ENCODE measurements at places on chromosomes 3 and 15.

DNA sequence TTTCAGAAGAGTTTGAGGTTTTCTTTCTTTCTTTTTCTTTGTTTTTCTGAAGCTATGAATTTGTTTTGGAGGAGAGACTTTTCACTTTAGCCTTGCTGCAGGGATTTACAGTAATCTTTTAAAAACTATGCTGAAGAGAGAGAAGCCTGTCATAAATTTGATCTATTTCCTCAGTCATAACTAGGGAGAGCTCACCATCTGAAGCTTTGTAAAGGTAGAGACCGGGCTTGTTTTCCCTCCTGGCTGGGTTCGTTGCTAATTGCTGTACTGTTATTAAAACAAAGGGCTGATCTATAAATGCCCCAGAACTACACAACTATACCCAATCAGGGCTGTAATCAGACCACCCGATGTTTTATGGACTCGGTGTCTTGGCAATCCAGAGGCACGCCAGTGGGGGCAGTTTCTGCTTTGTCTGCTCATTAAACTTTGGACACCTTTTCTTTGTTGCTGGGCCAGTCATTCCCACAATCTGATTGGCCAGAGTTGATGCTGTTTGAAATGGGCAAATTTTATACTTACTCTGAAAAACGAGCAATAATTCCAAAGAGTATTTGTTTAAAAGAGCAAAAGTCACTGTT, 164.3 kb downstream of the CACNA1D start:
- no peak for DNase-seq

GRCh38 chr3:134722969-134723368, 72.1 kb upstream of the EPHB1 start:
- DNase-seq: no peak

DNA sequence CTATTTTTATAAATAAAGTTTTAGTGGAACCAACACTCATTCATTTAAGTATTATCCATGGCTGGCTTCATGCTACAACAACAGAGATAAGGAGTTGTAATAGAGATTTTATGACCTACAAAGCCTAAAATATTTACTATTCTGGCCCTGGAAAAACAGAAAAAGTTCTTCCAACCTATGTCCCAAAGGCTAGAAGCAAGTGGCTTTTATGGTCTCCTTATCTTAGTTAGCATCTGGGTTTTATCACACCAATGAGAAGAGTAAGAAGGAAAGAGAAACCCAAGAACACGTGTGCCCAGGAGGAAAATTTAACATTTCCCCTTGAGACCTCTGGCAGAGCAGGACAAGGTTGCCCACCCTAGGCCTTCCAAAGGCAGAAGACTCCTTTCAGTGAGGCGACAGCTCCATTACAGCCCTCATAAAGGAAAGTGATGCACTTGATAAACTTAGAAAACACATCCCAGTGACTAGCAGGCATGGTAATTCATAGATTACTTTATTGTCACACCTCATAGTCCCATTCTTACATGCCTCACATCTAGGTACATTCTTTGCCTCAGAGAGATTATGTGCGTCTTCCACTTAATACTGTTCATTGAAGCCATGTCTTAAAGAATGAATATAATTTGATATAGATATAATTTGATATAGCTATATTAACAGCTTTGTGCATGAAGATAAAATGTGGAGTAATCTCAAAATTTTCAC, 113.2 kb upstream of the ACP3 start:
- no peak for DNase-seq

DNA sequence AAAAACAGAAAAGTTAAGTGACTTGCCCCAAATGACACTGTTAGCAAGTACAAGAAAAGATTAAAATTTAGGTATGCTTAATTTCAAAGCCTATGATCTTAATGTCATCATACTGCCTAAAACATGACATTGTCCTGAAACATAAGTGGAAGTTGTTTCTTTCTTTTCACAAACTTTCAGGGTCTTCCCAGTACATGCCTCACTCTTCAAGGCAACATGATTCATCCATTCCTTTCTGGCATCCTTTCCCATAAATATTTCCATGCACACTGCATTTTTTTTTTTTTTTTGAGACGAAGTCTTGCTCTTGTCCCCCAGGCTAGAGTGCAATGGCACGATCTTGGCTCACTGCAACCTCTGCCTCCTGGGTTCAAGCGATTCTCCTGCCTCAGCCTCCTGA, 42.5 kb upstream of the KPNA4 start:
- DNase-seq: no peak

GRCh38 chr3:30282154-30282696, 324.2 kb upstream of the TGFBR2 start:
- no peak for DNase-seq

DNA sequence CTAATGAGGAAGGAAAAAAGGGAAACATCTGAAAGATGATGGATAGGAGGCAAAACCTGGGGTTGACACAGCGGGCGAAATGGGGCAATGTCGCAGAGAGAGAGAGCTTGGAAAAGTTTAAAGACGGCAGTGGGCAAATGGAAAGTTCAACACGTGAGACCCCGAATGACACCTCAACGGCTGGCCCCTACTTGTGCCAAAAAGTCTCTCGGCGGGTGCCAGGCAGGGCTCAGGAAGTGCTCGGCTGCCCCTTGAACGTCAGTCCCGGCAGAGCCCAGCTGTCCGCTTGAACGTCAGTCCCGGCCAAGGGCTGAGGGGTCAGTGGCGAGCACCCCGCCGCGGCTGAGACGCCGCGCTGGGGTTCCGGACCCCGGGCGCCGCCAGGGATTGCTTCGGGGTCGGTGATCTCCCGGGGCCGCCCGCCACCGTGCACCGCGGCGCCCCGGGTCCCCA, 658 bp downstream of the EOGT start:
- DNase-seq: peak; percentile 44

DNA sequence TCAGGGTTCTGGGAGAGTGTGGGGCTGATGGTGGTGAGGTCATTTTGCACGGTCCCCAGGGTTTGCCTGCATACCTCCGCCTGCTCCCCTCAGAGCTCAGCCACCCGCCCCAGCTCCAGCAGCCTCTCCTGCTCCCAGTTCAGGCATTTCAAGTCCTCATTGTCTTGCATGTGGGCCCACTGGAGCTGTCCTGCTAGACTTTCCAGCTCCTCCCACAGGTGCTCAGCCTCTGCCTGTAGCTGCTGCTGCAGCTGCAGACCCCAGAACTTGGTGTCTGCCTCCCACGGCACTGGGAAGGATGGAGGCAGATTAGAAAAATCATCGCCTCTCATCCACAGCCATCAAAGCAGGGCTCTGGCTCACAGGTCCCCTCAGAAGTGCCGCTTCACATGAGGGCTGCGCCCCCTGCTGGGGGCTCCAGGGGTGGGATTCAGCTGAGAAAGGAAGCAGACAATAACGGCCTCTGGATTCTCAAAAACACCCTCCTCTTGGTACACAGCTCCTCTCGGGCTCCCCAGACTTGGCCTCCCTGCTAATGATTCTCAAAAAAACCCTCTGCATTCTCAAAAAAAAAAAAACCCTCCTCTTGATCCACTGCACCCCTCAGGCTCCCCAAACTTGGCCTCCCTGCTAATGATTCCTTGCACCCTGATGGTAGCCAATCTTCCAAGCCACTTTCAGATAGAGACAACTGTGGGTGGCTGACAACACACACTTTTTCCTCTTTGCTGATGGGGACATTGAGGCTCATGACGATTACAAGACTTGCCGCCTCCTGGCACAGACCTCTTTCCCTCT, 89.3 kb upstream of the C2CD4B start:
- peak; percentile 76 for DNase-seq

DNA sequence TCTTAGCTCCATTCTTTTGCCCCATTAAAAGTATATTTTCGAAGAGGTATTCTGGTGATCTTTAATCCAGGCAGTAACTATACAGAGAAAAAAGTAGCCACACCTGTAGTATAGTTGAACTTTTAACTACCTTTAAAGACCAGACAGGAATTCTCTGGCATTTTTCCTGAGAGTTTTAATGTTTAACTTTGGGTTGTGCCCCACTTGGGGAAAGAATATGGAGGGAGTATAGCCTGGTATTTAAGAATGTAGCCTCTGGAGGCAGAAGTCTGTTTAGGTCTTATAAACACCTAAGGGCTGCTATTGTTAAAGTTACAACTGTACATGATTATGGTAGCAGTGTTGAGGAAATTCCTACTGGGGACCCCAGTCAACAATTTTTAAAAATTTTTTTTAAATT, 19.3 kb downstream of the C3orf85 start:
- no peak for DNase-seq

DNA sequence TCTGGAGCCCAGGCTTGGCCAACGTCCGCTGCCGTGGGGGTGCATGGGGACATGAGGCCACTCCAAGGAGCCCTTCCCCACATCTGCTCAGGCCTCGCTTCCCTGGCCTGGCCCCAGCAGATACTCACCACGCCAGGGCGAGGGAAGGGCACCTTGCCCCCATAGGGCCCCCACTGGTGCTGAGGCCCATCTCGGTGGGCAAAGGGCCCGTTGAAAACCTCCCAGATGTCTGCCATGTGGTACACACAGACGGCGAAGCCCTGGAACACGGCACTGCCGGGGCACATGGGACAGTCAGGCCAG, 4.7 kb downstream of the SEMA3G start:
- no peak for DNase-seq
